ENCODE measurements at places on chromosomes 2 and 18. TPM values are rescaled to one million over a fixed set of nuclear protein-coding genes. Genes with fewer than 3 reads are reported as not detected.

Gene NAT8
- total RNA-seq: not detected

Gene NFATC1
- 54.0 TPM for total RNA-seq

Gene METTL5
- total RNA-seq: 55.7 TPM

Gene NYAP2
- total RNA-seq: not detected

Gene MRO
- not detected for total RNA-seq

Gene LYPD6
- total RNA-seq: not detected

Gene COX7A2L
- 102 TPM for total RNA-seq

Gene REEP1
- 0.28 TPM for total RNA-seq

Gene KLHL41
- total RNA-seq: not detected

Gene SPR
- total RNA-seq: 0.31 TPM

Gene CAPN14
- not detected for total RNA-seq

Gene CFC1B
- not detected for total RNA-seq

Gene MARCHF4
- not detected for total RNA-seq

Gene APLF
- 3.3 TPM for total RNA-seq

Gene LRATD1
- not detected for total RNA-seq

Gene RASGRP3
- total RNA-seq: 5.8 TPM

Gene CKAP2L
- 45.9 TPM for total RNA-seq

Gene CLEC4F
- total RNA-seq: not detected

Gene XIRP2
- total RNA-seq: not detected

Gene RTP5
- not detected for total RNA-seq

Gene MEIS1
- total RNA-seq: not detected

Gene SERPINB3
- not detected for total RNA-seq

Gene CENPO
- 33.1 TPM for total RNA-seq

Gene POLE4
- 50.2 TPM for total RNA-seq

Gene RAD51AP2
- total RNA-seq: not detected

Gene TWIST2
- total RNA-seq: not detected

Gene SCN3A
- total RNA-seq: not detected

Gene CENPA
- 31.0 TPM for total RNA-seq

Gene CYRIA
- total RNA-seq: 0.12 TPM

Gene DPYSL5
- not detected for total RNA-seq

Gene ABHD1
- total RNA-seq: 0.51 TPM

Gene TMEM247
- total RNA-seq: not detected

Gene GREB1L
- total RNA-seq: not detected

Data from activated naive CD4-positive, alpha-beta T cell treated with anti-CD3 and anti-CD28 coated beads, Interleukin-2, amount 10 ng/mL, durations not matched to agents 5 hours and 36 hours (primary cell).